ENCODE measurements at places on chromosomes 7 and 10.

DNA sequence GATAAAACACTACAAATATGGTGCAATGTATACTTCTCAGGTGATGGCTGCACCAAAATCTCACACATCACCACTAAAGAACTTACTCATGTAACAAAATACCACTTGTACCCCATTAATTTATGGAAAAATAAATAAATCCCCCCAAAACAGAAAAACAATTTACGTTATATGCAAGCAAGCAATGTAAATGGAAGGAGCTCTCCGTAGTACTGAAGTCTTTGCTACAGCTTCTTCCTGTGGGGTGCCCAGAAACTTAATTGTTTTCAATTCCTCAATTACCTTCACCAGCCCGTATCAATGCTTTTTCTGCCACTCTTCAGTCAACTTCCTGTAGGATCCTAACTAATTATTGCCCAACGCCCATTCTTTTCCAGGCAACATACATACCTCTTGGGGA is 138.1 kb downstream of the RELN start:
- no peak for DNase-seq

DNA sequence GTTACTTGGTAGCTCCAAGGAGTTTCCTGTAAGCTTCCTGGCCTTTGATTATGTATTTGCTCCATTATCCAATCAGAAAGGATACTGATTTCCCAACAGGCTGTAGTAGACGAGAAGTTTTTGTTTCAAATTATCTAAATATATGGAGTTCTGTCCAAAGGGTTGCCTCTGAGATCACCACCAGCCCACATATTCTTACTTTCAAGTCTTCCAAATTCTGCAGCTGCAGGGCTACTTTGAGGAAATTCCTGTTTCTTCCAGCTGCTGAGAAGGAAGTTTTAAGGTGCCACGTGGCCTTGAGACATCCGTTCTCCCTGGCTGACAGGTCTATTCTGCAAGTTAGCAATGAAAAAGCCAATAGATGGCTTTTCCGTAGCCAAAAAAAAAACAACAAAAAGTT is 286.0 kb downstream of the TWIST1 start:
- no peak for DNase-seq

DNA sequence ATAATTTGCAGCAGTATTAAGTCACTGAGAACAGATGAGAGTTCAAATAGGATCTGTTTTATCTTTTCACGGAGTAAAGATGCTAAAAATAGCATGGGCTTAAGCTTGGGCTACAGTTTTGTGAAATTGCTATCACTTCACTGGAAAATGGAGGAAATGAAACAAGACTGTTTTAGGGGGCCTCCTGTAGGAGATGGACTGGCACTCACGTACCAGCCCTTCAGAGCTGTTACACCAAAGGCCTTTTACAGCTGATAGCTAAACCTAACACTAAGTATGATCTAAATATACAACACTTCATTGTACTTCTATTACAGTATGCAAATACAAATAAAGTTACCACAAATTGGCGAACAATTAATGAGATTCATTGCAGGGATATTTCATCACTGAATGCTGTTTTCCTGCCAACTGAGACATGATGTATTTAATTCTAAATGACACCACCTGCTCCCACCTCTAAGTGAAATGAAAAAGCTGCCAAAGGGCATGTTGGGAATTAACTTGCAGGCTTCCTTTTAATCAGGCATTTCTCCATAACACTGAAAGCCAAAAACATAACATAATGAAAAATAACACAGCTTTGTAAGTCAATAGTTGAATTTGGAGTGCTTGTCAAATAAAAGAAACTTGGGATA is 304.5 kb upstream of the LRRN3 start:
- DNase-seq = no peak

GRCh38 chr7:106285855-106286492 is 1.2 kb upstream of the NAMPT start:
- no peak for DNase-seq

- DNase-seq = peak; percentile 64
Measured at GRCh38 chr7:142811154-142811737, 40.5 kb downstream of the PRSS2 start.

GRCh38 chr10:29011516-29011915 is 277.4 kb upstream of the LYZL1 start:
- peak; percentile 68 for DNase-seq

DNA sequence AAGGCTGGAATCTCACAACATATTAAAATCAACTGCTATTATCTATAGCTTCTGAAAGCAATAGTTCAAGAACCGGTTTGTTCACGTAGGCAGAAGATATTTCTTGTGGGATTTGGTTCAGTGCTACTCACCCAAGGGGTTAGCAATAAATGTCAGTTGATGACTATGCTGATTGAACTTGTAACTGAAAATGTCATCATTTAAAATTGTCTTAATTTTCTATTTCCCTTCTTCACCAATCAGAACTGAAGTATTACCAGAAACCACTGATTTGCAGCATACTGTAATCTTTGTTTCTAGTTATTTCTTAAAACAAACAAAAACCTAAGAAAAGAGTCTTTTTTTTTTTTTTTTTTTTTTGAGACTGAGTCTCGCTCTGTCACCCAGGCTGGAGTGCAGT is 46.1 kb downstream of the CPEB3 start:
- no peak for DNase-seq

- DNase-seq = no peak
Measured at GRCh38 chr7:117281562-117281961, 41.3 kb downstream of the WNT2 start.

DNA sequence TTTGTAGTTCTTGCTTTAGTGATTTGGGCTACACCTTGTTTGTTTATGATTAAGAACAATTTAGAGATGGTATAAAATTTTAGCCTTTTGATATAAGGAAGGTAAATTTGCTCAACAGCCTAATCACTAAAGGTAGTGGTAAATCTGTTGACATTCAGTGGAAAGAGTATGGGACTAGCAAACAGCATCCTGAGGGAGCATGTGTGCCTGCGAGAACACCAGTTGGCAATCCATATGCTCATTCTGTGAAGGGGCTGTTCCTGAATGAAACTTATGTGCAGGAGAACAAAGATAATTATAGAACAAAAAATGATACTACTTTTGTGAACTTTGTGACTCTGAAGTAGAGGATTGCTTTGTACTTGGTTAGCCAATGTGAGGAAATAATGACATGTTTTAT is 44.0 kb downstream of the CAPZA2 start:
- DNase-seq = no peak

- DNase-seq = no peak
Measured at GRCh38 chr10:25698638-25699037, 235.4 kb upstream of the MYO3A start.

- no peak for DNase-seq
Measured at GRCh38 chr10:32073128-32073527, 16.9 kb upstream of the KIF5B start.

- DNase-seq = no peak
Measured at GRCh38 chr10:89301232-89301631, 614 bp upstream of the IFIT2 start.

GRCh38 chr7:36308031-36308430 is 81.6 kb upstream of the ANLN start:
- DNase-seq = no peak

DNA sequence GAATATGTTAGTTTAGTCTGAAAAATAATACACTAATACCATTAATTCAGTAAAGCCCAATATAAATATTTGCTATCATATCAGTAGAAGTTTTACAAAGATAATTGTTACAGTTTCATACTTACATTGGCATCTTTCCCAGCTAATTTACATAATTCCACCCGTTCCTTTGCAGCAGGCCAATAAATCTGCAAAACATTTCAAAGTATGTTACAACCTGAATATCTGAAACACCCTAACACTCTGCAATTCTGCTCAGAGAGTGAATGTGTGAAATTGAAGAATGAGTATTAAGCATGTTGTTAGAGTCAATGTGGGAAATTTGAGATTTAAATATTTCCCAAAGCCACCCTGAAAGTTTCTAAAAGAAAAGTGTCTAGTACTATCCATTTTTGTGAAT is 105.5 kb downstream of the SEMA3D start:
- no peak for DNase-seq

GRCh38 chr10:85992324-85992723 is 374.3 kb downstream of the GRID1 start:
- DNase-seq = no peak

DNA sequence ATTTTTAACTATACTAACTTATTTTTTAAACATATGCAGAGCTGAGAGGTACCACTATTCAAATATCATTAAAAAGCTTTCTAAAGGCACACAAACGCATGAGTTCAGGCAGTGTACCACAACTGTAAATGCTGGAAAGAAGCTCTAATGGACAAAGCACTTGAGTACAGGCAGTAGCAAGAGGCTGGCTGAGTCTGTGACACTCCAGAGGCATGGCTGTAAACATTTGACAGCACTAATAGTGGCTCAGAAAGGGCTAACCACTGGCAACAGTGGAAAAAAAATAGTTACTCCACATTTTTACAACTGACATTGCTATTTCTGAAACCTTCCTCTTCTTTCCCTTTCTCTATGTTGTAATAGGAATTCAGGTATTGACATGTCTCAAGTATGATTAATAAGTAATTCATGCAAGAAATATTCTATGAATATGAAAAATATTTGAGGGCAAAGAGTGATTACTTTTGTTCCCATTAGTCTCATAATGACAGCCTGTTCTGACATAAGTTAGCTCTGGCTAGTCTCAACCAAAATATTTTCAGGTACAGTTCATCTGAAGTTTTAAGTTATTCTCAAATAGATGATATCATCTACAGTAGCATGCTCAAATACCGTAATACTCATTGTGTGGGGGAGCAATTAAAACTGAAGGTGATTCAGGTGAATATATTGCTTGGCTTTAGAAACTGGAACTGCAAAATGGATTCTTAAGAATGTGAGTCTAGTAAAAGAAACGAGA is 324.0 kb upstream of the POT1 start:
- no peak for DNase-seq

- no peak for DNase-seq
Measured at GRCh38 chr7:18459484-18460245, 35.9 kb upstream of the HDAC9 start.

- peak; percentile 48 for DNase-seq
Measured at GRCh38 chr10:122140941-122141623, 130.0 kb upstream of the BTBD16 start.

- no peak for DNase-seq
Measured at GRCh38 chr7:158824028-158824427, 5.3 kb downstream of the ESYT2 start.

GRCh38 chr10:130559547-130559880 is 423.3 kb downstream of the GLRX3 start:
- no peak for DNase-seq

- DNase-seq = no peak
Measured at GRCh38 chr7:107212725-107213124, 43.9 kb downstream of the HBP1 start.

DNA sequence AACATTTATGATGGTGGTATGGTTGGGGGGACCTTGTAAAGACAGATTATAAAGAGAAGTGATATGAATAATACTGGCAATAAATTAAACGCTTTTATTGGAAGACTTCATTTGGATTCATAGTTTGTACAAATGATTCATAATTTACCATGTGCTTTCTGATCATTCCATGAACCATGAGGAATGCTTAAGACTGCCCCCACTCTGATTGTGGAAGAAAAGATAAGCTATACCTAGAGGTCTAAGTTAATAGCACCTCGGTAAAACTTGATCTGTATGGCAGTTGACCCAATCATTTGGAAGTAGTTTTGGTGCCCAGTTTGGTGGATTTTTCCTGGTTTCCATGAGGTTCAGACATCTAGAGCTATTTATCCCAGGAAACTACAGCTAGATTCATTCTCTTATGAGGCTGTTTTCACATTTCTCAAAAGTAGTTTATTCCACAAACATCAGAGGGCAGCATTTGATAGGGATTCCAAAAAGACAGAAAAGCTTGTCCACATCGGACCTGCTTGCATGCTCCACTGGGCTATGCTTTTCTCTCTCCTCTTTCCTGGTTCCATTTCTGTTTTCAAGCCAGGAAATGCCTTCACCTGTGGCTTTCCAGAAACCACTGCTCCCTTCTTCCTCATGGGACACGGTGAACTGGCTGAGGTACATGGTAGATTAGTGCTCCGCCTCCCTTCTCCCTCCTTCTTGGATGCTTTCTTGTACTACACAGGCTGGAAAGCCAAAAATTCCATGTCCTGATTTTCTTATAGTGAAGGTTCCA is 29.2 kb downstream of the TFAM start:
- DNase-seq = peak; percentile 24

- DNase-seq = peak; percentile 75
Measured at GRCh38 chr7:114865564-114865963, 56.3 kb upstream of the MDFIC start.

GRCh38 chr7:13044309-13044708 is 356.9 kb downstream of the ARL4A start:
- no peak for DNase-seq

DNA sequence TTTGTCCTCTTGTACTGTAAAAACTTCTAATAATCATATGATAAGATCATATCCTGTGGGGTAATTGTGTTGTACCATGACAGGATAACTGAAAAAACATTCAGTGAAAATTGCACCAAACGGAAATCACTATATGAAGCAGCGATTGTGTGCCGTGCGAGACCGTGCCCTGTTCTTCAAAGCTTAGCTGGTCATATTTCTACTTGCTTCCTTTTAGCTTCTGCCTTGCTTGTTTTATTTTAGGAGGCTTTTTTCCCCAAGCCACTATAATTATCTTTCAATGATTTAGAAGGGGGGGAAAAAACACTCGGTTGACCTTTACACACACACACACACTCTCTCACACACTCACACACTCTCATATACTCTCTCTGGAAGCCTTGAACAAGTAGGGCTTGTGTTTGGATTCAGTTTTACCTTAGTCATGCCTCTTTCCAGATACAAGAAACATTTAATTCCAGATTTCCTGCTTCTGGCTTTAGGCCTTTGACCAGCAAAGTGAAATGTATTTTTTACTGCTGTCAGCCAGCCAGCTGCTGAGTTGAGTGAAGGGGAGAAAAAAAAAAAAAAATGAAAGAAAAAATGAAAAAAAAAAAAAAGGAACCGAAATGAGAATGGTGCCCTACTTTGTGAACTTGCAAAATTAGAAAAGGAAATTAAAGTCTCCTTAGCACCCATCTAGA is 181.4 kb downstream of the ARID5B start:
- no peak for DNase-seq

Data from COLO829 (cell line).